ENCODE measurements at places on chromosomes 7 and 10.

GRCh38 chr10:12459340-12459739 is 110.0 kb downstream of the CAMK1D start:
- peaks cover 9% of the 10 kb centered on the region for H3K27me3 ChIP-seq
- H3K4me1 ChIP-seq: no peaks in the 10 kb centered on the region
- no peak overlapping the region for H3K4me3 ChIP-seq
- peaks cover 2% of the 10 kb centered on the region for H3K36me3 ChIP-seq

DNA sequence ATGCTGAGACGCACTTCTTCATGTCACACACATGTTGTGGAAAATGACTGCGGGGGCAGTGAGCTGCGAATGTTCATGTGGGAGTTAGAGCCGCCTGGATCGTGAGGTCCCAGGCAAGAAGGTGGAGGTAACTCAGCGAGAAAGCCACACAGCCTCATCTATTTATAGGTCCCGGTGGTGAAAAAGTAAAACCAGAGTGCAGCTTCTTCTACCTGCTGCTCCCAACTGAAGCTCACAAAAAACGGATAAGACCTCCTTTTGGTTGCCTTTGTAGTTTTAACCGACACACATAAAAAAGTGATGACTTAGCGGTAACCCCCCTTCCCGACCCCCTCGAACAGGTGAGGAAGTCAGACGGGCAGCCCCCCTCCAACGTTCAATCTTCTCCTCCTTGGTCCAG is 276.9 kb downstream of the GATA3 start:
- no peak for DNase-seq
- peaks cover 56% of the 10 kb centered on the region for H3K4me1 ChIP-seq
- H3K27me3 ChIP-seq: peaks cover 6% of the 10 kb centered on the region
- peak overlapping the region; percentile 75 for H3K27ac ChIP-seq
- H3K4me3 ChIP-seq: peak overlapping the region; percentile 79

- DNase-seq: no peak
- H3K4me3 ChIP-seq: no peak overlapping the region
- H3K27ac ChIP-seq: no peak overlapping the region
- peaks cover 50% of the 10 kb centered on the region for H3K4me1 ChIP-seq
- no peaks in the 10 kb centered on the region for H3K27me3 ChIP-seq
Measured at GRCh38 chr10:102778781-102779180, 35.0 kb downstream of the WBP1L start.

DNA sequence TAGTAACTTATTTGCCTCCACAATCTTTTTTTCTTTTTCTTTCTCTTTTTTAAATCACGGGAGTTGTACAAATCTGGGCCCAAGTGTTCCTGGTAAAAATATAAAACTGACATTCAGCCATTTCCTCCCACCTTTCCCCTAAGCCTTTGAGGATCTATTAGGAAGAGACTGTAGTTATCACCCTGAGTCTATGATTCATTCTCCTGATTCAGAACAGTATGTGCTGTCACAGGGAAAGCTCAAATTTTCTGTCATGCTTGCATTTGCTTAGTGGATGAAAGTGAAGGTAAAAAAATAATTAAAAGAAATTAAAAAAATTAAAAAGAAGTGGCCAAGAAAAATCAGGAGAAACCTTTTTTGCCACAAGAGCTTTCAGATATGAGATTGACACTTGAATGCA is 71.7 kb downstream of the KIF20B start:
- no peak overlapping the region for H3K27ac ChIP-seq
- H3K27me3 ChIP-seq: no peaks in the 10 kb centered on the region
- no peak for DNase-seq
- peaks cover 56% of the 10 kb centered on the region for H3K36me3 ChIP-seq

- DNase-seq: no peak
- H3K36me3 ChIP-seq: peaks cover 4% of the 10 kb centered on the region
- no peak within 1 kb of the TSS for H3K4me3 ChIP-seq
Measured at GRCh38 chr10:70283445-70284399, at the start of gene NPFFR1. Gene NPFFR1 (minus strand): TSS chr10:70284004. CDS start chr10:70283676, 328 bp downstream.

DNA sequence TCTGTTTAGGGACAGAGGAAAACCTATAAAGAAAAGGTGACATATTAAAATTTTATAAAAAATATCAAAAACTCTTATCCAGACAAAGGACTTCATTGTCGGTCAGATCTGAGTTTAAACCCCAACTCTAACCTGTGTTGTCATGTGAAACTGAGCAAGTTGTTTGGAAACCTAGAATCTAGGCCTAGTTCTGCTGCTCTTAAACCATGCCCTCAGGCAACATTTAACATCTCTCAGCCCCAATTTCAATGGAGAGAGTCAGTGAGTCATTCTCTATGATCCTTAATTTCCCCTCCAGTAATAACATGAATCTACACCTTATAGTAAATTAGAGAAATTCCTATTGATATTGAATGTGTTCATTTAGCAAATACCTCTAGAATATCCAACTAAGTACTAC is 192.3 kb downstream of the IMMP2L start:
- H3K4me1 ChIP-seq: no peaks in the 10 kb centered on the region
- H3K4me3 ChIP-seq: no peak overlapping the region
- no peaks in the 10 kb centered on the region for H3K36me3 ChIP-seq
- no peak overlapping the region for H3K27ac ChIP-seq

- DNase-seq: no peak
- no peaks in the 10 kb centered on the region for H3K27me3 ChIP-seq
- H3K36me3 ChIP-seq: no peaks in the 10 kb centered on the region
- no peak overlapping the region for H3K4me3 ChIP-seq
- no peaks in the 10 kb centered on the region for H3K4me1 ChIP-seq
- H3K27ac ChIP-seq: no peak overlapping the region
Measured at GRCh38 chr7:18572154-18572553, 76.6 kb downstream of the HDAC9 start.

GRCh38 chr7:2471022-2471329 is 5.2 kb downstream of the GRIFIN start:
- H3K4me1 ChIP-seq: peaks cover 5% of the 10 kb centered on the region
- H3K27ac ChIP-seq: no peak overlapping the region
- peaks cover 6% of the 10 kb centered on the region for H3K27me3 ChIP-seq
- H3K36me3 ChIP-seq: no peaks in the 10 kb centered on the region

- no peaks in the 10 kb centered on the region for H3K27me3 ChIP-seq
- H3K36me3 ChIP-seq: no peaks in the 10 kb centered on the region
- no peak overlapping the region for H3K27ac ChIP-seq
- H3K4me3 ChIP-seq: no peak overlapping the region
Measured at GRCh38 chr7:156386097-156386496, 254.5 kb upstream of the RNF32 start.

GRCh38 chr10:73650537-73651331 is 5.1 kb downstream of the SYNPO2L start:
- no peaks in the 10 kb centered on the region for H3K4me1 ChIP-seq
- H3K27ac ChIP-seq: no peak overlapping the region
- no peak for DNase-seq

DNA sequence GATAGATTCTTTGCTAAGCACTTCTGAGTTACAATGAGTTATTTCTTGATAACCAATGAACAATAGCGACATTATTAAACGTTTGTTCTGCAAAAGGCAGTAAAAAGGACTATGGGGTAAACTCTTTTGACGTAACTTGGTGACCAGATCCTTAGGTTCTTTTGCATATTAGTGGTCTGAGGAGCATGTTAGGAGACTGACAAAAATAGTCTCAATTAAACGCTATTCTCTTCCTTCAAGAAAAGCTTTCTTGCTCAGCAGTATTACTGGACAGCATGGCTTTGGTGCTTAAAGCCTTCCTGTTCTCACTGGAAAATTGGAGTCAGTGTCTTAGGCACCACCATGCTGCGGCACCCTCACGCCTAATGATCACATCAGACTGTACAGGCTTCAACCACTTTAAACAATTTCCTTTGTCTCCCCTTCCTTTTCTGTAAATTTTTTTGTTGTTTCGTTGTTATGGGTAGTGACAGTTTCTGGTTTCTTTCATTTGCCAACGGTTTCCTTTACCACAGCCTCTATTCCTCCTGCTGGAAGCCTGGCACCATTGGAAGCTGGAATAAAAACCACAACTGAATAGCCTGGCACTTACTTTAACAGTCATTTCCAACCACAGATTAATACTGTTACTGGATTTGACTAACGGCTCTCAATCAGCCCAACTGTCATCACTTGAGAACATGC is 49.2 kb upstream of the FAM133B start:
- peak; percentile 18 for DNase-seq
- H3K4me3 ChIP-seq: peak overlapping the region; percentile 68
- peak overlapping the region; percentile 96 for H3K27ac ChIP-seq
- peaks cover 42% of the 10 kb centered on the region for H3K36me3 ChIP-seq
- H3K27me3 ChIP-seq: no peaks in the 10 kb centered on the region
- peaks cover 80% of the 10 kb centered on the region for H3K4me1 ChIP-seq

DNA sequence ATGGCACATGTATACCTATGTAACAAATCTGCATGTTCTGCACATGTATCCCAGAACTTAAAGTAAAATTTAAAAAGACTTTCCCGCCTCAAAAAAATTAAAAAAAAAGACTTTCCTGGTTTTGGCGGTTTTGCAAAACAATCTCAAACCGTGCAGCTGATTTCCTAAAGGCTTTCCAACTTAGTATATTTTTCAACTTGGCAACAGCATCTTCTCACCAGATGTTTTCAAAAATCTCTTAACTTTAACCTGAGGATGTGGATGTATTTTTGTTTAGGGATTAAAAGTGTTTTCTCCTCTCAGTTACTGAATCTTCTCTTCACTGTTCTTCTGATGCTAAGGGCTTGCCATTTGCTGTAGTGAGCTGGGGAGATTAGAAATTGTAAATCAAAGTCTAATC is 96.5 kb upstream of the PLPP4 start:
- no peaks in the 10 kb centered on the region for H3K27me3 ChIP-seq
- H3K4me1 ChIP-seq: no peaks in the 10 kb centered on the region
- H3K36me3 ChIP-seq: no peaks in the 10 kb centered on the region
- DNase-seq: no peak
- H3K4me3 ChIP-seq: no peak overlapping the region
- H3K27ac ChIP-seq: no peak overlapping the region

GRCh38 chr7:51182636-51183166 is 133.9 kb downstream of the COBL start:
- H3K27me3 ChIP-seq: no peaks in the 10 kb centered on the region
- H3K36me3 ChIP-seq: no peaks in the 10 kb centered on the region
- no peak for DNase-seq

DNA sequence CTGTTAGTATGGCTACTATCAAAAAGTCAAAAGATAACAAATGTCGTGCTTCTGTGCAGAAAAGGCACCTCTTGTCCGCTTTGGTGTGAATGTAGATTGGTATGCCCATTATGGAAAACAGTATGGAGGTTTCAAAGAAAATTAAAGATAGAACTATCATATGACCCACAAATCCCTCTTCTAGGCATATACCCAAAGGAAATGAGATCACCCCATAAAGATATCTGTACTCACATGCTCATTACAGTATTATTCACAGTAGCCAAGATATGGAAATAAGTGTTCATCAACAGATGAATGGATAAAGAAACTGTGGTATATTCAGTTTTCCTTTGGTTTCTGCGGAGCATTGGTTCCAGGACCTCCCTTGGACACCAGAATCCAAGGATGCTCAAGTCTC is 180.5 kb upstream of the PPP1R3A start:
- H3K27me3 ChIP-seq: peaks cover 2% of the 10 kb centered on the region
- no peak for DNase-seq
- H3K4me1 ChIP-seq: no peaks in the 10 kb centered on the region
- H3K4me3 ChIP-seq: no peak overlapping the region

GRCh38 chr10:103350517-103351260 is at the start of gene PCGF6:
Gene PCGF6 (minus strand): TSS chr10:103351140. CDS start chr10:103351066, 74 bp downstream.
- peak within 1 kb of the TSS; percentile 89 for H3K27ac ChIP-seq
- peaks cover 4% of the 10 kb centered on the region for H3K4me1 ChIP-seq
- peak within 1 kb of the TSS; percentile 91 for H3K4me3 ChIP-seq

DNA sequence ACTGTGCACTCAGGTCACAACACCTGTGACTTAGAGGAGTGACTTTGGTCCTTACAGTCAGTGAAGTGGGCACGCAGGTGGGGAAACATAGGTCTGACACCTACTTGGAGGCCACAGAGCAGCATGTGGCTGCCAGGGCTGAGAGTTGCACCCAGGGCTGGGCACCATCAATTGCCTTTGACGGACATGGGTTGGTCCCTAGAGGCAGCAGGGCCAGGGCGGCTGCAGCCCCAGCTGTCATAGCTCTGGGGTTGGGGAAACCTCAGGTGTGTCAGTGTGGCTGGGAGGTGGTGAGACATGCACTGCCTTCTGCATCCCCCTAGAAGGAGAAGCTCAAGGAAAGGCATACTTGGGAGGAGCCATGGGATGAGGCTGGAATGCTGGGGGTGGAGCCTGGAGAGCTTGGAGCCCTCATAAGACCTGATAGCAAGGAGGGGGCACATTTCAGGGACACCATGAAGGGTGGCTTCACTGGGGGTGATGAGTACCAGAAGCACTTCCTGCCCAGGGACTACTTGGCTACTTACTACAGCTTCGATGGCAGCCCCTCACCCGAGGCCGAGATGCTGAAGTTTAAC is at the start of gene INMT:
INMT (plus strand) TSS at position 440 of the 578 bp plus-strand sequence; CDS start at position 456, 16 bp downstream.
- no peak within 1 kb of the TSS for H3K27ac ChIP-seq
- H3K27me3 ChIP-seq: no peaks in the 10 kb centered on the region
- H3K4me1 ChIP-seq: no peaks in the 10 kb centered on the region
- no peaks in the 10 kb centered on the region for H3K36me3 ChIP-seq
